ENCODE measurements at places on chromosomes 7 and 10.

- DNase-seq: no peak
Observed at GRCh38 chr7:155681663-155682062, 37.2 kb downstream of the RBM33 start.

- no peak for DNase-seq
Observed at GRCh38 chr7:99418260-99418659, 9.5 kb downstream of the BUD31 start.

DNA sequence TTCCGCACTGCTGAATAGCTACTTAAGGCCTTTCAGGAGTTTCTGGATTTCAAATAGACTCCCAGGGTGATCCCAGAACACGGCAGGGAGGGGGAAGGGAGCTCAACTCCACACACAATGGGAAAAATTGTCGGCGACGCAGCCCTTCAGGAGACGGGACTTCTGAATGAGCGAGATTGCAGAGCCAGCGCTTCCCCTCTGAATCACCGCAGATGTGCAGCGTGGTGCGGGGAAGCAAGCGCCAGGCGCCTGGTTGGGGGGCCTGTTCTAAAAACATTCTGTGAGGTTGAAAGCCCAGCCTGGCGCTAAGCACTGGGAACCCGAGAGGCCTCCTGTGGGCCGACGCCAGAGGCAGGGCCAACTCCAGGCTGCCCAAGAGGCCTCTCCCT lies 163.3 kb downstream of the MAD1L1 start:
- DNase-seq: no peak

- DNase-seq: no peak
Observed at GRCh38 chr10:16304311-16304710, 132.5 kb upstream of the PTER start.

- DNase-seq: no peak
Observed at GRCh38 chr7:54888067-54888733, 129.2 kb upstream of the SEC61G start.

GRCh38 chr10:102120991-102121738 lies 997 bp upstream of the LDB1 start:
- no peak for DNase-seq

DNA sequence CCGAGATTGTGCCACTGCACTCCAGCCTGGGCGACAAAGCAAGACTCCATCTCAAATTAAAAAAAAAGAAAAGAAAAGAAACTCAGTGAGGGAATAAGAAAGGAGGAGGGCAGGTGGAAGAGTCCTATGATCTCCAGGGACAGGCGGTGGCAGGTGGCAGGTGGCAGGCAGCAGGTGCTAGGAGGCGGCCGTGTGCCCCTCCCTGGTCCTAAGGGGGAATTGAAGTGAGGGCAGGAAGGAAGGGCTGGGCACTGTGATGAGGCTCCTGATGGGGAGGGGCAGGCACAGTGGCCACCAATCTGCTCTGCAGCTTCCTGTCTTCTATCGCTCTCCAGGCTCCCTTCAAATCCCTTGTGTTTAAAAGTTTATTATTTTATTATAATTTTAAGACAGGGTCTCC lies 41.2 kb upstream of the UBE3C start:
- DNase-seq: no peak

GRCh38 chr10:18571076-18571475 lies 80.3 kb downstream of the NSUN6 start:
- DNase-seq: no peak

- DNase-seq: no peak
Observed at GRCh38 chr7:4831723-4832495, 29.9 kb downstream of the PAPOLB start.

GRCh38 chr7:117129521-117129955 lies 176.2 kb downstream of the ST7 start:
- no peak for DNase-seq

DNA sequence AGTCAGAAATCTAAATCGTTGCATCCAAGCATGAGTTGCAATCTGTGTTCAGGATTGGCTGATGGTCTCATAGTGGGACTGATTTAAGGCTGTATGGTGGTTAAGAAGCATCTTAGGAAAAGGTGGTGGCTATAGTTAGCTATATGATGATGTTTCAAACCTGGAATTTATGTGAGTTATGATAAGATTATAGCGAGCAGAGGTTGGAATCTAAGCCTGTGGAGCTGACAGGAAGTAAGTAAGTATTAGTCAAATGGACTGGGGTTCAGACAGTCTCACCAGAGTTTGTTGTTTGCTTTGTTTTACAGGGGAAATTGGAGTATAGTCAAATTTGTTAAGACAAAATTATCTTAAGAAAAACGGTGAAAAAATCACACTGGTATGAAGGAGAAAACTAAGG lies 56.7 kb downstream of the ANKRD7 start:
- no peak for DNase-seq

- DNase-seq: no peak
Observed at GRCh38 chr7:105352018-105352612, 36.6 kb downstream of the SRPK2 start.

DNA sequence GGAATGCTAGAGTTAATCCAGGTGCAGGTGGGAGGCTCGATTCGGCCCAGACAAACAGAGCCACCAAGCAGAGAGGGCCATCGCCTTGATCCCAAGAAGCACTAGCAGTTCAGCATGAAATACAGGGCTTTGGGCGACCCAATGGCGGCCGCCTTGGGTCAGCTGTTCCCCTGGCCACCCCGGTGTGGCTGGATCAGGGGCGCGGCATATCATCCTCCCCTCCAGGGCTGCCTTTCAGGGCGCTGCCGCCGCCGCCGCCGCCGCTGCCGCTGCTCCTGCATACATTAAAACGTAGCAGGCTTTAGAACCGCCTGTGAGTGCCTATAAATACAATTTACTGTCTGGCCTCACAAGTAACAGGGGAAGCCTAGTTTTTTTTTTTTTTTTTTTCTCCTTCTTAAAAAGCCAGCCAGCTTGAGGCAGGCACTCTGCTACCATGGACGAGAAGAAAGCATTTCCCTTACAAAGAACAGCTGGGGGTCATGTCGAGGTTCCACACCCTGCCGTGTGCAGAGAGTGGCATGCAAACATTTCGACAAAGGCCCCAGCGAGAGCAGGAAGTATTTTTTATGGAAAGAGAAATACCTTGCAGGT lies 57.7 kb upstream of the EFCAB10 start:
- no peak for DNase-seq

DNA sequence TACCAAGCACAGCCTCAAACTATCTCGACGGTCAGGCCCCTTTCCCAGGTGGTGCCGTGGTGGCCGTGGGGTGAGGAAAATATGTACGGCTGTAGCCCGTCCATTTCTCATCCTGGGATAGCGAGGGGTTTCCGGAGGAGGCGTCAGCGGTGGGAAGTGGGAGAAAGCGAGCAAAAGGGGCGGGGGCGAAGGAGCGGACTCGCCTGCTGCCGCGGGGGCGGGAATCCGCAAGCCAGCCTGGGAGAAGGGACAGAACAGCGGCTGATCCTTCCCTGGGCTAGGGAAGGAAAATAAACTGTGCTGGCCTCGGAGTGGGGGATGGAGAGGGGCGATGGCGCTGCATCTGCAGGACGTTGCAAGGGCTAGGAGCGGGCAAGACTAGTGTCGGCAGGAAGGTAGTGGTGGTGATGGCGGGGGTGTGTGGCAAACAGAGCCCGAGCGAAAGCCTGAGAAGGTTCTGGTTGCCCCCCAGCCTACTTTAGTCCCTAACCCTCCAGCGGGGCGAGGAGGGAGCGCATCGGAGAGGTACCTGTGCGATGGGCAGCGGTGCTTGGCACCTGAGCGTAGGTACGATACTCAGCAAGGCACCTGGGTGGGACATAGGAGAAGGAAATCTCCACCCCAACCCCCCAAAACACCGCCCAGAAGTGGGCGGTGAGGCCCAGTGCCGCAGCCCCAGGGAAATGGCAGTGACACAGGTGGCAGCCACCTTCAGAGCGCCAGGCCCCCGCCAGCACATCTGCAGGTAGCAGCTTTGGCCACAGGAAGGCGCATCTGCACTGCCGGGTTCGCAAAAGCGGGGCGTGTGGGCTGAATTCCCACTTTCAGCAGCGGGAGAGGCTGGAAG lies 49.9 kb upstream of the STEAP1B start:
- DNase-seq: peak; percentile 44

- DNase-seq: no peak
Observed at GRCh38 chr10:73601486-73601921, 10.4 kb upstream of the USP54 start.

DNA sequence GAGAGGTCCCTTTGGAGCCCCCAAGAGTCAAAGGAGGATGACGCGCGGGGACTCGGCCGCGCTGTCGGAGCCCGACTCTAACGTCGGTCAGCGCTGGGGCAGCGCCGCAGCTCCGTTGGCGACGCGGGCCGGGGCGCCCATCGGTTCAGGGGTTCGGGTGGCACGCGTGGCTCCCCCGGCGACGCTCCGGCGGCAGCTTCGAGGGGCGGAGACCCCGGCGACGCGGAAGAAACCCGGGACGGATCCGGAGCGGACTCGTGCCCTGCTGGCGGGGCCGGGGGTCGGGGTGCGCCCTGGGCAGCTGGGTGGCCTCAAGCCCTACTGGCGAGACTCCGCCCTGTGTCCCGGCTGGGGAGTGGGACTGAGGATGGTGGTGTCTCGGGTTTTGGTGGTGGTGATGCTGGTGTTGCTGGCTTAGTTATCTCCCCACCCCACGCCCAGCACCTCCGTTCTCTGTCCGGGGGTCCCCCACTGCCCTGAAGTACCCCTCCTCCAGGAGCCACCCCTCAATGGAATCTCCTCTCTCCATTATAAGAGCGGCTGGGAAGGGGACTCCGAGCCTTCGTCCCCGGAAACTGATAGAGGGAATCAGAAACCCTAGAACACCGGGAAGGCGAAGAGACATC lies at the start of gene NAT16:
NAT16 (minus strand) TSS at position 164 of the 626 bp plus-strand sequence. CDS start 5,486 bp downstream, outside the sequence.
- no peak for DNase-seq

DNA sequence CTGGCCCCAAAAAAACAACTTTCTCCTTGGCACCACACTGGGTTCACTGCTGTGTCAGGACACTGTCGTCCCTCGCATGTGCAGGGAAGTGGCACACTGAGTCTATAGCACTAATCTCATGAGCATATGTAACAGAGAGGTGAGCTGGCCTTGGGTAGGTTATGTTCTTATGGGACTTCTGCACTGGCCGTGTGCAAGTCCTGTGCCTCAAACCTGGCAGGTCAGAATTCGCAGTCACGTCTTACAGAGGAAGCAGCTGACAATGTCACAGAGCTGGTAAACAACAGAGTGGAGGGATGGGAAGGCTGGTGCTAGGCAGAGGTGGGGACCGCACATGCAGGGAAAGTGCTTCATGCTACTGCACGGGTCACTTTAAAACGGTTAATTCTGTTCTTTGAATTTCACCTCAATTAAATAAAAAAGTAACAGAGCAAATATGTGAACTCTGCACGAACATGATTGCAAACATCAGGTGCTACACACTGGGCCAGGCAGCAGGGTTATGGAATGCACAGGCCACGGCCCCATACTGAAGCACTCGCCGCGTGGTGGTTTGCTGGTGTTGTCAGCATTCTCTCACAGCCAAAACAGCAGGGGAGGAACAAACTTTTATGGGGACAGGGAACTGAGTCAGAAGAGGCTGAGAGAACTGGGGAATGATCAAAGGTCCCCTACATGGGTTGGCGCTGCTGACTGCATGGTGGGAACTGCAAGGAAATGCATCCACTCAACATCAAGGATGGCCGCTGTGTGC lies 54.2 kb downstream of the VOPP1 start:
- DNase-seq: no peak

GRCh38 chr7:100604028-100604975 lies 2.1 kb downstream of the PCOLCE start:
- peak; percentile 85 for DNase-seq

- no peak for DNase-seq
Observed at GRCh38 chr10:75243426-75243825, 7.7 kb upstream of the COMTD1 start.

- no peak for DNase-seq
Observed at GRCh38 chr7:31123726-31124125, 71.6 kb downstream of the ADCYAP1R1 start.

GRCh38 chr10:5450605-5451384 lies 38.4 kb downstream of the NET1 start:
- DNase-seq: no peak

DNA sequence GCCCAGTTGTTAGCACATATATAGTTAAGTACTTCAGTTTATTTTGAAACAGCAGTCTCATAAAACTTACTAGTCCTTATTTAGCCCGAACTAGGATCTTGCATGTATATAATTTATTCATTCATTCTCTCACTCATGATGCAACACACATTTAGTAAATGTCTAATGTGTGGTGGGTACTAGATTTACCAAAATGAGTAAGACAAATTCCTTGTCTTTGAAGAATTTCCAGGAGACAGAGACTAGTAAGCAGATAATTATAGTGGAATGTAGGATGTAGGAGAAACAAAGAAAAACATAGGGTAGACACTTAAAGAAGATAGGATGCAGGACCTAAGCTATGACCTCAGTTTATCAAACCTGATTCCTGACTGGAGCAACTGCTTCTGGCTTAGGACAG lies 120.2 kb upstream of the AMPH start:
- DNase-seq: no peak

DNA sequence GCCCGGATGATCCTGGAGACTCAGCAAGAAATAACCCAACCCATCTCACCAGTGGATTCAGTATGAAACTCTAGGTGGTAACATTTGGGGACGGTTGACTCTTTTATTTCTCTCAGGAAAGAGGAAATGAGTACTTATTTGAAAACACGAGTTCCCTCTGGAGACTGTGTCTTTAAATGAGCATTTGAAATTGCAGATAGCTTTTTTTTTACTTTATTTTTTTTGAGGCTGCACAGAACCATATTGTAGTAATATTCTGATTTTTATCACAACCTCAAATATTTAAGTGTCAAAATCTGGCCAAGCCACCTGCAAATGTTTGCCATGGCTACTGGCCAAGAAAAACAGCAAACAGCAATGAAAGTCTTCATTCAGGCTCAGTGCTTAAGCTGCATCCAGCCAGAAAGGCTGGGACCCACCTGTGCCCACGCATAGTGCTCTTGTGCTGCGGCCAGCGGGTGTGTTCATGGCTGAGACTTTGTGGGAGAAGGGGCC lies 160.8 kb downstream of the CREB5 start:
- DNase-seq: peak; percentile 39

DNA sequence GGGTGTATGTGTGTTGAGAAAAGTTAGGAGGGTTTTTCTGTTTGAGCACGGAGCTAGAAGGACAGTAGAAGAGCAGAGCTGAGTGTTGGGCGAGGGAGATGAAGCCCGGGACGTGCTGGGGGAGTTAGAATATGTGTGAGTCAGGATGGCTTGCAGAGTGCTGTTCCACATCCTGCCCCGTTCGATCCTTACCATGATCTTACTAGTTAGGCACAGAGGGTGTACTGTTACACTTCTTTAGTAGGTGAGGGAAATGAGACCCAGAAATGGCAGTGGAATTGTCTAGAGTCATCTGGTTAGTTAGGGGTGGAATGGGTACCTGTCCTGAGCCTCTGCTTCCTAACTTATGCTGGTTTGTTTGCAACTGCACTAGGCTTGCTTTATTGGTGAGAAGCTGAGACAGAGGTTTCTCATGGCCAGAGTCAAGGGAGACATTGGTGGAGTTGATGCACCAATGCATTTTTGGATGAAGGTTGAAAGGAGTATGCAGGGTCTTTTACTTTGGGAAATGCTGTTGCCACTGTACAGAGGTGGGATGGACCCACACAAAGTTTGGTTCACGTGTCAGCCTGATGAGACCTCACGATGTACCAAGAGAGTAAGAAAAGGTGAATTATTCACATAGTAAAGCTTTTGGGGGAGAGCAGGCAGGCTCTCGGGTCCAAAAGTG lies 42.4 kb downstream of the CCNY start:
- DNase-seq: no peak

- DNase-seq: no peak
Observed at GRCh38 chr10:110868981-110869380, 2.7 kb upstream of the PDCD4 start.

All from NCI-H1930 (cell line).